Activated effector memory CD4-positive, alpha-beta T cell treated with Interleukin-2 at 50 U/mL for 16 hours (primary cell): ENCODE measurements at places on chromosomes 1 and 21.

- DNase-seq = no peak
Observed at GRCh38 chr1:53655931-53656746, 82.8 kb downstream of the GLIS1 start.

GRCh38 chr1:151277249-151277648 lies 4.8 kb upstream of the ZNF687 start:
- no peak for DNase-seq

DNA sequence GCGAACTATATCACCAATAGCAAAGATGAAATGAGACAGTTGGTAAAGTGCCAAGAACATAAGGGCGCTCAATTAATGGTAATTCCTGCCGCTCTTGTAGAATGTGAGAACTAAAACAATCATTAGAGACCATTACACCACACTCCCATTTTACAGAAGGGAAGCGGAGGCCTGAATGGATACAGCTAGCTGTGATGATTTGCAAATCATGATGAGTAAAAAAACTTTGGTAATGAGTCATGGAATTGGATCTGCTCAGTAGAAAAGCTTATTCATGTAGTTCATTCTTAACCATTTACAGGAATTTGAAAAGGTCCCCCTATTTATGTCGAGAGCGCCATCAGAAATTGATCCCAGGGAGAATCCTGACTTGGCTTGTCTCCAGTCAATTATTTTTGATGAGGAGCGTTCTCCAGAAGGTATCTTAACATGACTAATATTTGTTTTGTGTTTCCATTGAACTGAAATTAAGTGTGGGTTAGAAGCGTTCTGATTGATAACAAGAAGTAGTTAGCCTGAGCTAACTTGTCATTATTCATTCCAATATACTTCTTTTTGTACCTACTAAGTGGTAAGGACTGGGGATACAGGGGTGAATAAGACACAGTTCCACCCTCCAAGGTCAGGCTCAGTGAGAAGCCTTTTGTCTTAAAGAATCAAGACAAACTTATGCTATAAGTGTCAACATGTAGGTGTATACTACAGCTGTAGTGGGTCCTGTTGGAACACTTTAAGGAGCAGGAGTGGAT lies 812 bp downstream of the TTC4 start:
- DNase-seq = no peak

DNA sequence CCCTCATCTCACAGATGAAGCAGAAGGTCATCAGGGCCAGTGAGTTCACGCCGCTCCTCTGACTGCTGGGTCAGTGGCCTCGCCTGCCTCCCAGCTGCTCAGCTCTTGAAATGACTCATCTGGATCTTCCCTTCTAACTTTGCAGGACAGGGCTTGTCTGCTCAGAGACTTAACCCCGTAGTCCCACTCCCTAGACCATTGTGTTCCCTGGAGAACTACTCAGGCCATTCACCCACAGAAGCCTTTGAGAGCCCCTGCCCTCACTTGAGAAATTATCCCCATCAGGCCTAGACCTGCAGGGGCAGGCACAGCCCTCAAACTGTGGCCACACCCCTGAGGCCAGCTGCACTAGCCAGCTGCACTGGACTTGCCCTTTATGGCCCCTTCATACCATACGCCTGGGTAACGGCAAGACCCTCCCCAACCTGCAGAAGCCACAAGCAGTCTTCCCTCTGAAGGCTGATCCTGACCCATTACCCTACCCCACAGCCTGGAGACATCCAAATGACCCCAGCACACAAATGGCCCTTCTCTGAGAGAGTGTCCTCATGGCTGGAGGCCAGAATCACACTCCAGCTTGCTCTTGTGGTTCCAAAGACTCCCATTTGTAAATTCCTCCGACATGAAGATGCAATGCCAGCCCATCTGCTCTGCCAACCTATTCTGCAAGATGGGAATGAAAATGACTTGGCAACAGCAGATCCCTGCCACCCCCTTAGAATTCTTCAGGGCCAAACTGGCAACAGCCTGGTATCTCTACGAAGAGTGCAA lies 33.2 kb downstream of the RCSD1 start:
- no peak for DNase-seq

DNA sequence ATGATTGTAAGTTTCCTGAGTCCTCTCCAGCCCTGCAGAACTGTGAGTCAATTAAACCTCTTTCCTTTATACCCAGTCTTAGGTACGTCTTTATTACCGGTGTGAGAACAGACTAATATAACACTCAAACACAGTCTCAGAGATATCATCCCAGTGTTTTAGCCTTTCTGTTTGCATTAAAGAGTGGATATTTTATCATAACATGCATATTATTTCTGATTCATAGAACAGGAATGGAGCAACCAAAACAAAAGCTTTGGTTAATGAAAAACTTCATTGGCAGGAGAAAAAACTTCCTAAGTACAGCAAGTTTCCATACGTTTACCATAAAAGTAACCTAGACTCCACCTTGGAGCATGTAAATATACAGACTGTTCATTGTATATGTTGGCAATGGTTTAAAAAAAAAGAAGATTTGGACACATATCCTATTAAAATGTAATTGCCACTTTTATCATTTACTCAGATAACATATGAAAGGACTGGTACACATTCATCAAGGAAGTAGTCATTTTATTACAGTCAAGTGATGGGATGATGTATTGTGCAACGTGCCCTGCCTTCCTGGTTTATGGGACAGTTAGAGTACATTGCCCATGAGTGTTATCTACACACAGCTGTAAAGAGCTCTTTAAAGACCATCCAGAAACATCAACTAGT lies 144.8 kb downstream of the ETS2 start:
- DNase-seq = no peak
